ENCODE measurements at places on chromosomes 13 and 19.

GRCh38 chr19:10520652-10521318 is 3.5 kb upstream of the S1PR5 start:
- DNase-seq: no peak

DNA sequence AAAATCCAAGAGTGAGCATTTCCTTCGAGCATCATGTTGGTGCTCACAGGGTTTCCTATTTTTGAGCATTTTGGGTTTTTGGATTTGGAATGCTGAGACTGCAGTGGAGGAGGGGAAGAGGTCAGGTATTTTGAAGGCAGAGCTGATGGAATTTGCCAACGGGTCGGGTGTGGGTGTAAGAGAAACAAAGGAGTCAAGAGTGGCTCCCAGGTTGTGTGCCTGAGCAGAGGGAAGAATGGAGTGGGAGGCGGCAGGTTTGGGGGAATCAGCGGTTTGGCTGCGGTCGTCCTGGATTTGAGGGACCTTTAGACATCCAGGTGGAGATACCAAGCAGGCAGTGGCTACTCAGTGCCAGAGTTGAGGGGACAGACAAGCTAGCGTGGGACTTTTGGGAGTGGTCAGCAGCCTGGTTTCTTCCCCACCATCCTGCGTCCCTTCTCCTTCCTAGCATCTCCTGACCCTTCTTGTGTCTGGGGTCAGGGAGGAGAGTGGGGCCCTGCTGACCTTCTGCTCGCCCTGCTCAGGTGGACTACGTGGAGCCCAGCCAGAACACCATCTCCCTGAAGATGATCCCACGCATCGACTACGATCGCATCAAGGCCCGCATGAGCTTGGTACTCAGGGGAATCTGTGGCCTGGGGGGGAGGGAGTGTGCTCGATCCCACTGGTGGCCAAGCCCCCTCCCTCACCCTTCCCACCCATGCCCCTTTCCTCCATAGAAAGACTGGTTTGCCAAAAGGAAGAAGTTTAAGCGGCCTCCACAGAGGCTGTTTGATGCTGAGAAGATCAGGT is 14.5 kb upstream of the TIMM50 start:
- no peak for DNase-seq

GRCh38 chr19:30647891-30648720 is 275.9 kb downstream of the ZNF536 start:
- peak; percentile 11 for DNase-seq

GRCh38 chr19:21604351-21604926 is 99.0 kb downstream of the ZNF429 start:
- DNase-seq: peak; percentile 47

GRCh38 chr13:40506592-40507446 is 159.6 kb downstream of the FOXO1 start:
- no peak for DNase-seq

Measured in cardiac fibroblast (primary cell).